ENCODE measurements at places on chromosomes 7 and 10.

DNA sequence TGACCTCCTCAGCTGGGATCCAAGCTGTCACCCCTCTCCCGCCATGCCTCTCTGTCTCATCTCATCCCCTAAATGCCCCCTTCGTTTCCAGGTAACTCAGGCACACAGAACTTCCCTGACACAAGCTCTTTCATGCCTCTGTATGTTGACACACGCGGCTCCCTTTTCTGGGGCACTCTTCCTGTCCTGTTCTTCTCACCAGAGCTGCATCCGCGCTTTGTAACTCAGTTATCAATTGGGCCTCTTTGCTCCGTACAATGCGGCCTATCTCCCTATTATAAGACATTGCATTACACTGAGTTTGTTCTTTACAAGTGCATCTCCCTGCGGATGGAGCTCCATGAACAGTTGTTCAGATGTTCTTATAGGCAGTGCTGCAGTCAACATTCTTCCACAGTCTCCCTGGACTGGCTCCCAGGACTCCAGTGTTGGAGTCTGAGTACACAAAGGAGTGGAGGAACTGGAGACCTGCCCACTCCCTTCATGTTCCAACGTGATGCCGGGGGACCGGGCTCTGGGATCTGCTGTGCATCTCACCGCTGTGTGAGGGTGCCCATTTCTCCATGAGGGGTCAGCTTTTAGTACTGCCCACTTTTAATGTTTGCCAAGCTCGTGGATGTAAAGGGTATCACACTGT lies 56.9 kb upstream of the TNS3 start:
- DNase-seq = no peak

- peak; percentile 70 for DNase-seq
Observed at GRCh38 chr10:112813866-112814591, 136.0 kb upstream of the TCF7L2 start.

- no peak for DNase-seq
Observed at GRCh38 chr7:119090851-119091250, 866.3 kb downstream of the ANKRD7 start.

DNA sequence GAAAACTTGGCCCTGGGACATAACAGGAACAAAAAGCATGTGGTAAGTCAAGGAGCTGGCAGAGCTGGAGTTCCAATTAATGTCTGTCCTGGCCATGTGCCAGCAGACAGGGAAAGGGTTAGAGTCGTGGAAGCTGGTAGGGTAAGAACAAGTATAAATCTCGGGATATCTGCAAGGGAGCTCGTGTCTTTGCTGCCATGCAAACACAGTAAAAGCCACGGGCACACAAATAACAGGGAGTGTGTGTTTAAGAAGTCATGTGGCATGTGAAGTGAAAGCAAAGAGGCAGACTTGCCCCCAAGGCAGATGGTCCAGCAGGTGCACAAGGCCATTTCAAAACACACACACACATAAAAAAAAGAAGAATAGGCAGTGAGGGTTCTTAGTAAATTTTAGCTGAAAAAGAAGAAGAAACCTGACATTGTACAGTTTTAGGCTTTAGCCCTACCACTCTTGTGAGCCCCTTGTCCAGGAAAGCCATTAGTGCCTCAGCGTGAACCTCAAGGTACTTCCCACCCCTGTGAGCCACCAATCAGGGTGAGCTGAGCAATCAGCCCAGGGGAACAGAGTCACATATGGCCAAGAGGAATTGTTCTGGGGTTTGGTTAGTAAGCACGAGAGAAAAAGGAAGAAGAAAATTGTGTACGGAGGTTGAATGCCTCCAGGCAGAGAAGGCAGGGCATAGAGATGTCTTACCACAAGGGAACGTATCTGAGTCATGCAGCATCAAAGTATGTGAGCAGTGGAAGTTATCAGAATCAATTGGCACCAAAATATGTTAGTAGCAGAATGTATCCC lies 32.8 kb upstream of the ARHGAP12 start:
- DNase-seq = peak; percentile 40

GRCh38 chr10:47246406-47247147 lies 53.4 kb upstream of the GDF10 start:
- DNase-seq = no peak

- no peak for DNase-seq
Observed at GRCh38 chr10:118171861-118172260, 125.1 kb upstream of the RAB11FIP2 start.

DNA sequence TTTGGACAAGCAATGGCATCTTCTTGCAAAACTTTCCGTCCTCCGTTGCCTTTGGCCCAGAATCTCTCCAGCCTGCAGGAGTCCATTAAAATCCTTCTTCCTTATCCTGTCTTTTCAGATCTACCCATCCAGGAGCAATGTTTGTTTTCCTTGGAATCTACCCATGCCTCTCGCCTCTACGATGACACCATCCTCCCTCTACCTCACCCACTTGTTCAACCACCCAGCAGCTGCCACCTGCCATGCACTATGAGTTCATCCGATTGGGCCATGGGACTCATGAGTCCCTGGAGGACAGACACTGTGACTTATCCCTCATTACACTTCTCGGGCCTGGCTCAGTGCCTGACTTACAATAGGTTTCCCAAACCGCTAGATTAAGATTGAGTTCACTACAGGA lies 26.8 kb upstream of the MGMT start:
- DNase-seq = no peak

DNA sequence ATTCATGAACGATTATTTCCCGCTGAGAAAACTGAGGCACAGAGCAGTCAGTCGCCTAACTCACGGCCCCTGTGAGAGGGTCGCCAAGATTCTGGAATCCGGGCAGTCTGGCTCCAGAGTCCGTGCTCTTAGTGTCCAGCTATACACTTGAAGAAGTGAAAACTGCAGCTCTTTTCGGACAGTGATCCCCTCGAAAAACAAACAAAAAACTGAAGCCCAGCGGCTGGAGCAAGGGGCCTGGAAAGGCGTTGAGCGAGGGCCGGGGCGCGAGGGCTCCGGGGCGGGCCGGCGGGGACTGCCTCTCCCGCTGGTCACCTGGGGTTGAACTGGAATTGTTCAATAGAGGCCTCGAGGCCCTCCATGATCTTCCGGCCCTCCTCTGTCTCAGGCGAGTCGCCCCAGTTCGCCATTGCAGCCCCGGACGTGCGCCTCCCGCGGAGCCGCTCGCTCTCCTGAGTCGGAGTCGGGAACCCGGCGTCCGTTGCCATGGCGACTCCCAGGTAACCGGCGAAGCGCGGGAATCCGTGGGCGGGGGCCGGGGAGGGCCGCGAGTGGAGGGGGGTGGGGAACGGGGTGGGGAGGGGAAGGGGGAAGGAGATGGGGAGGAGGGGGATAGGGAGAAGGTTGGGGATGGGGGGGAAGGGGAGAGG lies 881 bp downstream of the C10orf67 start:
- DNase-seq = peak; percentile 69

DNA sequence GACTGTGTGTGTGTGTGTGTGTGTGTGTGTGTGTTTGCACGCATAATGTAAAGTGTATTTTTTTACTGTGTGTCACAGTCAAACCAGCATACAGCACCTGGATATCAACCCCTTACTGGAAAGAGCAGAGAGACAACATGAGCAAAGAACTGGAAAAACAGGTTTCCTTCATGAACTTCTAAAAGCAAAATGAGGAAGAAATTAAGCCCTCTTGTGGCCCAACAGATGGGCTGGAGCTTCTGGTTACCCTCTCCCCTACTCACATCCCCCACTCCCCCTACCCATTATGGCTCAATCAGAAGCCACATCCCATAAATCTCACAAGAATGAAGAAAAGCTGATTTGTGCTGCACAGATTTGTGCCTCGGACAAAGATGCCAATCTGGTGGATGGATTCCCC lies 36.2 kb downstream of the PDE1C start:
- no peak for DNase-seq

DNA sequence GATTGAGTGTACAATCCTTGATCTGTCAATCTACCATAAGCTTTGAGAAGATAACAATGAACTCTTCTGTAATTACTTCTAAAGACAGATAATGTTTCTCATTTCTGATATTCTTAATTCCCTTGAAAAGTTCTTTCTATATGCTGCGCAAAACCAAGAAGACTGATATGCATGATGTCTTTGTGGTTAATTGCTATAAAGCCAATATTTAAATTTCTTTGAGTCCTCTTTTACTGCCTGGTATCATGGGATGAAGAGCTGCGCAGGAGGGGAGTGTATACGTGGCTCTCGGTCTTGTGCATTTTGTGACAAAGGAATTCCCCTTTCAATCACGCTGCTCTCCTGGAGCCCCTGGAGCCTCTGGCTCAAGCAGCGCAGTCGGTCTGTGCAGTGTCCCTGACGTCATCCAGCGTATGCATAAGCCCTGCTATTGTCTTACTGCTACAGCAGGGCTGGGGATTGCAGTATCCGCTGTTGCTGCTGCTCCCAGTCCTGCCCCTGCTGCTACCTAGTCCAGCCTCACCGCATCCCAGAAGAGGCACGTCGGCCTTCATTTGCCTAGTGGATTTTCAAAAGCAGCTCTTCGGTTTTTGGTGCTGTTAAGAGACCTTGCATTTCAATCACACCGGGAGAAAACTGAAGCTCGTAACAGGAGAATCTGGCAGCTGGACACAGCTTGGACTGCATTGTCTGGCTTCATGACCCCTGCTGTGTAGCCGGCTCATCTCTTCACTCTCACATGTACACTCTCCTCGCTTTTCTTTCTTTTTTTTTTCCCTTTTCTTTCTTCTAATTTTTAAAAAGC lies 66.7 kb downstream of the ST7 start:
- no peak for DNase-seq

- DNase-seq = no peak
Observed at GRCh38 chr7:47458057-47458456, 123.9 kb downstream of the TNS3 start.

GRCh38 chr7:42934291-42934690 lies 2.1 kb downstream of the MRPL32 start:
- DNase-seq = no peak

DNA sequence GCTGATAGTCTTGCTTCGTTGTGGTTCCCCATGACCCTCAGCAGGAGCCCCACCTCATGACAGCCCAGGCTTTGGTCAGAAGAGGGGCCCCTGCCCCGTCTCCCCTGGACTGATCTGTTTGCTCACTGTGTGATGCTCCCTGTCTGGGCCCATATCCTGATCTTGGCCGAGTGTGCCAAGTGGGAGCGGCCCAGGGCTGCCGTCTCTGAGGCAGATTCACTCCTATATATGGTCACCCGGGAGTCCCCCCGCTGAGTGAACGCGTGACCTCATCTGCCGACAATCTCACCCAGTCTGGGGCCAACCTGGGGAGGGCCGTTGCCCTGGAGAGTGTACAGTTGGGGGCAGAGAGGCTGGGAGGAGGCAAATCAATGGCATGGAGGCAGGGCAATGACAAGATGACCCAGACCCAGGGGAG lies 34.5 kb downstream of the PPIF start:
- no peak for DNase-seq

DNA sequence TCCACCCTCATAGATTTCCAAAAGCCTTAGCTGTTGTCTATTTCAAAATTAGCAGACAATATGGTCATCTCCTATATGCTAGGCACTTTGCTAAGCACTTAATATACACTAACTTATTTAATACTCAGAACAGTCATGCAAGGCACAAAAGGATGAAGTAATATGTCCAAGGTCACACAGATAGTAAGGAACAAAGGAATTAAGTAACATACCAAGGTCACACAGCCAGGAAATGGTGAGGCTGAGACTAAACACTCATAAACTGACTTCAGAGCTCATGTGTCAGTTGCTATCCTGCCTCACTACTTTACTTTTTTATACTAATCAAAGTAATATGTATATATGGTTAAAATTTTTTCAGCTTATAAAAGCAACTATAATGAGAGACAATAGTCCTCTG lies 23.6 kb upstream of the HIBADH start:
- no peak for DNase-seq

GRCh38 chr7:5396542-5396941 lies 27.1 kb downstream of the TNRC18 start:
- DNase-seq = peak; percentile 73

DNA sequence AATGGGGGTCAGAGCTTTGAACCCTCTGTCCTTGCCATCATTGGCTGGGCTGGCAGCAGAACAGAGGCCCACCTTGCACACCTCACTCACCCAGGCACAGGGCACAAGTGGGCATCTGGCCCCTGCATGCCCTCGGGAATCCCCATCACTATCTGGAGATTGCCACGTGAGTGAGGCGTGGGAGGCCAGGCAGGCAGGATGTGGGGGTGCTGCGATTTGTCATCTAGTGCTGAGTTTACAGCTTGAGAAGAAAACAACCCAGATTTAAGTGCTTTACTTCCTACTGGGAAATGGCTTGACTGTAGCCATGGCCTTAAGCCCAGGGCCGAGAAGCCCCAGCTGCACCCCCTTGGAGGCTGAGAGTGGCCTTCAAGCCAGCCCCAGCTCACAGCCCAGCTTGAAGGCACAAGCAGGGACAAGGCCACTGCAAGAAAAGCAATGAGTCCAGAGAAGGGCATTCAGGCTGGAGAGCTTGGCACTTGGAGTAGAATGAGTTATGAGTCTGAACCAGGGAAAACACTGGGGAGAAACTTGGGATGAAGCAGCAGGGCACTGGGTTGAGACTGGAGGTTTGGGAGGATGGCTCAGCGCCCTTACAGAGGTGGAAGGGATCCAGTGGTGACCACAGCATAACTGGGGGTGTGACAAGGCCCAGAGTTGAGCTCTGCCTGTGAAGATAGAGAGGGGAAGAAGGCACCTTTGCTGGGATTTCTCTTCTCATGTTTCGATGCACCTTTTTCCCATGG lies 123.0 kb downstream of the CXCL12 start:
- DNase-seq = peak; percentile 16

GRCh38 chr7:30032310-30033125 lies 4.3 kb downstream of the PLEKHA8 start:
- DNase-seq = no peak

GRCh38 chr10:124517461-124517860 lies 55.8 kb downstream of the LHPP start:
- DNase-seq = no peak

- DNase-seq = peak; percentile 77
Observed at GRCh38 chr7:69803699-69804516, 205.6 kb downstream of the AUTS2 start.

GRCh38 chr10:118629211-118629610 lies 33.8 kb upstream of the PRLHR start:
- DNase-seq = no peak

GRCh38 chr10:91054325-91054724 lies 133.4 kb upstream of the ANKRD1 start:
- no peak for DNase-seq

GRCh38 chr10:113735913-113736312 lies 15.6 kb upstream of the PLEKHS1 start:
- peak; percentile 5 for DNase-seq

DNA sequence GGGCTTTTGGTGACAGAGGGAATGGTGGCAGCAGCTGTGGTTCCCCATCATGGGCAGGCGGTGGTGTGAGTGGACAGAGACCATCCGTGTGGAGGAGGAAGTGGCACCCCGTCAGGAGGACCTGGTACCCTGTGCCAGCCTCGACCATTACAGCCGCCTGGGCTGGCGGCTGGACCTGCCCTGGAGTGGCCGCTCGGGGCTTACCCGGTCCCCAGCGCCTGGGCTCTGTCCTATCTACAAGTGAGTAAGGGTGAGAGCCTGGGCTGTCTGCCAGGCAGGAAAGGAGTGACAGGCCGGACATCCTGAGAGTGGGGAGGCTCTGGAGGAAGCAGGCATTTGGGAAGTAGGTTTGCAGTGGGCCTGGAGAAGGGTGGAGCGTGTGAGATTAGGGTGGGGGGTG lies 2.9 kb upstream of the ZNF467 start:
- DNase-seq = no peak

Measured in activated CD4-positive, alpha-beta T cell treated with anti-CD3 and anti-CD28 coated beads, Interleukin-10, Interleukin-2, amounts not matched to agents 100 ng/mL and 50 ng/mL, durations not matched to agents 16 hours and 8 hours (primary cell).